ENCODE measurements at places on chromosomes 13 and 19. TPM values are rescaled to one million over a fixed set of nuclear protein-coding genes. Genes with fewer than 3 reads are reported as not detected.
A peak's percentile ranks its signal among the peaks of the same experiment; 100 is the strongest.

GRCh38 chr13:41842036-41842620, 118.8 kb downstream of the VWA8 start:
- H3K27me3 ChIP-seq, result no peaks in the 10 kb centered on the region
- peak; percentile 38 for DNase-seq
- H3K27ac ChIP-seq, result no peak overlapping the region
- no peaks in the 10 kb centered on the region for H3K36me3 ChIP-seq

DNA sequence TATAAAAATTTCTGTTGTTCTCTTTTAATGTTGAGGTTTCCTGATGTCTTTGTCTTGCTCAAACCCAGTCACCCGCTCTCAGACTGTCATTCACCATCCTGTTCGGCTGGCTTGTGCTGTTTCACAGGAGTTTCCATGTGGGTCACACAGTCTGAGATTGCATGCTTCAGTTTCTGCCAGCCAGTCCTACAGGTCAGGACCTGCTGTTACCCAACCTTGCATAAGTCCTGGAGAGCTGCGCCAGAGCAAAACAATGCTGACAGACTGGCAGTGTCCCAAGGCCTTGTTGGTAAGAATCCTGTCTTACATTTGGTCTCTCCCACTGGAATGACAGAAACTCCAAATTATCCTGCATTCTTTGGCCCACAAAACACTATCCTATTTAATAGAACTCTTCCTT, 340.0 kb upstream of the SLITRK5 start:
- H3K27me3 ChIP-seq, result no peaks in the 10 kb centered on the region
- H3K4me3 ChIP-seq, result no peak overlapping the region
- H3K27ac ChIP-seq, result no peak overlapping the region
- H3K36me3 ChIP-seq, result no peaks in the 10 kb centered on the region
- DNase-seq, result no peak

CYP4F8 gene
- not detected for total RNA-seq

DNA sequence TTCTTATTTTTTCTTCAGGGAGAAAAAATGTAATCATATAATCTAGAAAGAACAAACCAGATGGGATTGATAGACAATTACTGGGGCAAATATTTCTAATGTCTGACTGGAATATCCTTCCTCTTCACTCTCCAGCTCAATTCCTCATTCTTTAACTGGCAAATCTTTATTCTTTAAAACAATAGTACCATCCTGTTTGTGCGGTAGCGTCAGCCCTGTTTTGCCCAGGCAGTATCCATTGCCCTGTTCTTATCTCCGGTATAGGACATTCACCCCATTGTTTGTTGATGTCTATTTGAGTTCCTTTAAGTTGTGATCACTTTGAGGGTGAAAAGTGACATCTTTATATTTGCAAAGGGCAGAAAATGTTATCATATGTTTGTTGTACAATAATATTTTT, 185.4 kb downstream of the POSTN start:
- H3K4me1 ChIP-seq, result peaks cover 5% of the 10 kb centered on the region
- H3K4me3 ChIP-seq, result no peak overlapping the region
- no peak for DNase-seq
- H3K27me3 ChIP-seq, result no peaks in the 10 kb centered on the region
- H3K36me3 ChIP-seq, result no peaks in the 10 kb centered on the region

DNA sequence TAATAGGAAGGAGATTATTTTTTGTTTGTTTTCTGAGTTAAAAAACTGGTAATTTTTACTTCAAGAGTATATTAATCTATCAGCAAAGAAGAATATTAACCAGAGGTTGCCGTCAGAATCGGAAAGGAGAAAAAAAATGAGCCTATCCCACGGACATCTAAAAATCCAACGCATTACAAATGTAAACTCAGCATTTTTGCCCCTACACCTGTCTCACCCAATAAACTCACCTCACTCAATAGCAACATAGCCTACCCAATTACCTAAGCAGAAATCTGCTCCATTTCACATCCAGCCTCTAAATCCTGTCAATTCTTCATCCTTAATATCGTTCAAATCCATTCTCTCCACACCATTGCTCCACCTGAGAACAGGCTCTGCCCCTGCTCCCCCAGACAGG, 10.4 kb upstream of the DIAPH3 start:
- H3K27me3 ChIP-seq, result 0 out of 2 replicates have a peak, but pooled peaks cover 2% of the 10 kb centered on the region
- H3K36me3 ChIP-seq, result no peaks in the 10 kb centered on the region
- no peaks in the 10 kb centered on the region for H3K4me1 ChIP-seq
- no peak overlapping the region for H3K27ac ChIP-seq
- no peak for DNase-seq

GJA3 gene
- 3.6 TPM for total RNA-seq

DNA sequence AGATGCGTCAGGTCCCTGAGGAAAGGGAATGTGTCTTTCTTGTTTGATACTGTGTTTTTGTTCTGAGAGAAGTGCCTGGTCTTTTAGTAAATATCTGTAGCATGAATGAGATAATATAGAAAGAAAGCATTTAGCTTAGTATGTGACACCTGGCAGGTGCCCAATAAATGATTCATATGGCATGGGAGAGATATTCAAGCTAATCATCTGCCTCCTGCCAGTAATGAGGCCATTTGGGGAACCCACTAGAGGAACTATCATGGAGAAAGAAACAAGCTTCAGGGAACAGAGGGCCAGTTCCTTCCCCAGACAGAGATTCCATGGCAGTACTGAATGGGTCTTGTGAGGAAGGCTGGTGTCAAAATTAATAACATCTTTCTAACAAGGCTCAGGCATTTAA, 603.9 kb downstream of the DCT start:
- peak; percentile 82 for DNase-seq
- no peak overlapping the region for H3K4me3 ChIP-seq
- no peak overlapping the region for H3K27ac ChIP-seq
- H3K4me1 ChIP-seq, result peaks cover 3% of the 10 kb centered on the region
- H3K36me3 ChIP-seq, result peaks cover 2% of the 10 kb centered on the region
- no peaks in the 10 kb centered on the region for H3K27me3 ChIP-seq

PLEKHA4 gene
- 4.2 TPM for total RNA-seq

SERTAD3 gene
- 23.3 TPM for total RNA-seq

C19orf85 gene
- not detected for total RNA-seq

DNA sequence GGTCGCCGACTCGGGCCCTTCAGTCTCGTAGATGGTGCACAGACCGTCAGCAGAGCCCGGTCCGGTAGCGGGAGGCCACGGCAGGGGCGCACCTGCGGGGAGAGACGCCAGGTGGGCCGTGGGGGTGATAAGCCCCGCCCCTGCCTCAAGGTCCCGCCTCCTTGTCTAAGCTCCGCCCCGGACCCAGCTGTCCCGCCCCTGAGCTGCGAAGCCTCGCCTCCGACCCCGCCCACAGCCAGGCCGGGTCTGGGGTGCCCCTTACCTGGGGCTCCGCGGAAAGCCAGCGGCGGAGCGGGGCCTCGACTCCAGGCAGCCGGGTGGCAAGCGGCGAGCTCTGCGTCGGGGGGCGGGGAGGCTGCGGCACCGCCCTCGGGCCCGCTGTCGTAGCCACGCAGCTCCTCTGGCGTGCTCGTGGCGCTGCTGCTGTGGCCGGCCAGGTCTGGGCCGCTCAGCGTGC, 4.7 kb downstream of the PRR36 start:
- peaks cover 16% of the 10 kb centered on the region for H3K4me1 ChIP-seq
- no peak overlapping the region for H3K27ac ChIP-seq
- peak; percentile 28 for DNase-seq
- no peaks in the 10 kb centered on the region for H3K36me3 ChIP-seq
- peak overlapping the region; percentile 43 for H3K4me3 ChIP-seq

CEACAM16 gene
- total RNA-seq, result not detected

ESD gene
- total RNA-seq, result 108 TPM

CBY2 gene
- total RNA-seq, result not detected

- H3K36me3 ChIP-seq, result no peaks in the 10 kb centered on the region
- no peaks in the 10 kb centered on the region for H3K27me3 ChIP-seq
- no peak overlapping the region for H3K4me3 ChIP-seq
Measured at GRCh38 chr13:34064456-34065205, 246.7 kb downstream of the RFC3 start.

DLEU7 gene
- total RNA-seq, result not detected

GRCh38 chr13:33127009-33127551, 110.9 kb downstream of the KL start:
- no peaks in the 10 kb centered on the region for H3K27me3 ChIP-seq
- H3K27ac ChIP-seq, result peak overlapping the region; percentile 81
- H3K4me3 ChIP-seq, result no peak overlapping the region
- DNase-seq, result peak; percentile 65

GRCh38 chr13:25966086-25966485, 85.7 kb downstream of the SHISA2 start:
- H3K4me1 ChIP-seq, result no peaks in the 10 kb centered on the region
- H3K36me3 ChIP-seq, result no peaks in the 10 kb centered on the region
- no peaks in the 10 kb centered on the region for H3K27me3 ChIP-seq
- DNase-seq, result no peak

LIM2 gene
- total RNA-seq, result not detected

DNA sequence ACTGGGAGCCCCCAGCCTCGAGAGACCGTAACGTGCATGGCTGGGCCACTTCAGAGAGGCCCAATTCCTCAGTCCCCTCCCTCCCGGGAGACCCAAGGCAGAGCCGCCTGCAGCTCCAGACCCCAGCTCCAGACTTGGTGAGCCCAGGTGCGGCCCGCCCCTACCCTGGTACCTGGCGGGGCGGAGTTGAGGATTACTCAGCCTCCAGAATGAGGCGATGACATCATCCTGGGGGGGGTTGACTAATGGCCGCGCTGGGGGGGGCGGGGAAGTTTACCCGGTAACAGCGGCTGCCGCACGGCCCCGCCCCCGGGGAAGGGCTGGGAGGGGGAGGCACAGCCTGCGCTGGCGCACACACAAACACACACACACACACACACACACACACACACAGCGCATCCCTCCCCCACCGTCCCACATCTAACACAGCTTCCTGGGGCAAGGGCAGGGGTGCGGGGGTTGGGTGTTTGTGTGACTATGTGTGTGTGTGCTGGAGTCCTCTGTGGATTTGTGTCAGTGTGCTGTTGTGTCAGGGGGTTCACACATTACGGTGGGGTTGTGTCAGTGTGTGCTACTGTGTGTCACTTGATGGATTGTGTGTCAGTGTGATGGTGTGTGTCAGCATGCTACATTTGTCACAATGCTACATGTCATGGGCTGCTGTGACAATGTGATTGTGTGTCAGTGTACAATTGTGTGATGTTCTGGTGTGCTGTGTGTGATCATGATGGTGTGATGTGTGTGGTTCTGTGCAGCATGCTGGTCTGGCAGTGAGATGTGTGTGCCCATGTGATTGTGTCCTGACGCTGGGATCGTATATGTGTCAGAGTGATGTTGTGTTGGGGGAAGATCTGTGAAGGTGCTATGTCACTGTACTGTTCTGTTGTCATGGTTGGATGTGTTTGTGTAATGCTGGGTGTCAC, 10.3 kb upstream of the BBC3 start:
- H3K4me1 ChIP-seq, result peaks cover 26% of the 10 kb centered on the region
- H3K27me3 ChIP-seq, result no peaks in the 10 kb centered on the region
- no peak overlapping the region for H3K4me3 ChIP-seq

TMEM150B gene
- total RNA-seq, result not detected

DNA sequence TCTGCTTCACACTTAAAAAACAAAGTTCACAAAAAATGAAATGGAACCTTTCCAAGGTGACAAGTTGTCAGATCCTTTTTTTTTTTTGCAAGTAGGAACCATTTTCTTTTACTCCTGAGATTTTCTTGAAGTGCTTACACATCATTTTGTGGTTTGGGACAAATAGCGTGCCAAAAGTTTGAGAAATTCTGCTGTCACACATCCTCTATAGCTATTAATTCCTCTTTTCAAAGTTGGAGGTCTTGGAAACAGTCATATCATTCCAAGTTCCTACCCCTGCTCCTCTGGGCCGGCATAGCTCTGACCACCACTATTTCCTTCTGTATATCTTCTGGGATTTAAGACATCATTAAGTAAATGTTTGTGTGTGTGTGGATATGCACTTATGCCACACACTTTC, 421.6 kb upstream of the SLC10A2 start:
- no peak overlapping the region for H3K27ac ChIP-seq
- H3K36me3 ChIP-seq, result no peaks in the 10 kb centered on the region
- no peaks in the 10 kb centered on the region for H3K27me3 ChIP-seq
- no peaks in the 10 kb centered on the region for H3K4me1 ChIP-seq

CDC37 gene
- 248 TPM for total RNA-seq

GRCh38 chr13:27355894-27356293, 68.5 kb upstream of the GTF3A start:
- no peaks in the 10 kb centered on the region for H3K36me3 ChIP-seq
- no peak overlapping the region for H3K4me3 ChIP-seq
- no peak for DNase-seq
- H3K27me3 ChIP-seq, result no peaks in the 10 kb centered on the region
- peaks cover 22% of the 10 kb centered on the region for H3K4me1 ChIP-seq

ELSPBP1 gene
- not detected for total RNA-seq

- H3K4me1 ChIP-seq, result no peaks in the 10 kb centered on the region
- DNase-seq, result no peak
- peaks cover 60% of the 10 kb centered on the region for H3K36me3 ChIP-seq
- no peak overlapping the region for H3K27ac ChIP-seq
Measured at GRCh38 chr19:10921910-10922637, 6.4 kb downstream of the YIPF2 start.

DNA sequence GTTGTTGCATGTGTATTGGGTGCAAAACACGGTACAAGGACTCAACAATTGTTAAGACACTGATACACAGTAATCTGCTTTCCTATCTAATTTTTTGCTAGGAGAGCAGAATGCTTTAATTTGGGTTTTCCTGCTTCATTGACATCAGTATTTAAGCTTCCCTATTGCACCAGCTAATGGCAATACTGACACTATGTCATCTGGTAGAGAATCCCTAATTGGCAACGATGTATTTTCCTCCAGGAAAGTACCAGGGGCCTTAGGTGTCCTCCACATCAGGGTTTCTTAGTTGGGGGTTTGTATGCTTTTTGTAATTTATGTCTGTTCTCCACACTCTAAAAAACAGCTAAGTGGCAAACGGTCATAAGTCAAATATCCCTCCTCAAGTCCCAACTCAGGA, 76.5 kb upstream of the FRY start:
- H3K27ac ChIP-seq, result no peak overlapping the region
- DNase-seq, result no peak
- H3K4me1 ChIP-seq, result peaks cover 11% of the 10 kb centered on the region

GRCh38 chr13:75566658-75567057, 17.1 kb downstream of the UCHL3 start:
- H3K27me3 ChIP-seq, result no peaks in the 10 kb centered on the region
- no peak overlapping the region for H3K4me3 ChIP-seq
- H3K36me3 ChIP-seq, result peaks cover 6% of the 10 kb centered on the region
- no peak overlapping the region for H3K27ac ChIP-seq
- DNase-seq, result peak; percentile 71

METTL21C gene
- not detected for total RNA-seq

- H3K27me3 ChIP-seq, result no peaks in the 10 kb centered on the region
- no peak overlapping the region for H3K4me3 ChIP-seq
- 0 out of 2 replicates have a peak, but pooled peaks cover 3% of the 10 kb centered on the region for H3K36me3 ChIP-seq
- H3K4me1 ChIP-seq, result no peaks in the 10 kb centered on the region
- no peak overlapping the region for H3K27ac ChIP-seq
- no peak for DNase-seq
Measured at GRCh38 chr19:4868286-4868834, 893 bp upstream of the PLIN3 start.

GRCh38 chr19:47230921-47231214, at the start of gene BBC3:
Gene BBC3 (minus strand): TSS chr19:47231199. CDS start chr19:47228431, 2,768 bp downstream.
- no peaks in the 10 kb centered on the region for H3K36me3 ChIP-seq
- peaks cover 25% of the 10 kb centered on the region for H3K4me1 ChIP-seq
- no peak for DNase-seq
- peak within 1 kb of the TSS; percentile 97 for H3K27ac ChIP-seq
- H3K27me3 ChIP-seq, result no peaks in the 10 kb centered on the region

DNA sequence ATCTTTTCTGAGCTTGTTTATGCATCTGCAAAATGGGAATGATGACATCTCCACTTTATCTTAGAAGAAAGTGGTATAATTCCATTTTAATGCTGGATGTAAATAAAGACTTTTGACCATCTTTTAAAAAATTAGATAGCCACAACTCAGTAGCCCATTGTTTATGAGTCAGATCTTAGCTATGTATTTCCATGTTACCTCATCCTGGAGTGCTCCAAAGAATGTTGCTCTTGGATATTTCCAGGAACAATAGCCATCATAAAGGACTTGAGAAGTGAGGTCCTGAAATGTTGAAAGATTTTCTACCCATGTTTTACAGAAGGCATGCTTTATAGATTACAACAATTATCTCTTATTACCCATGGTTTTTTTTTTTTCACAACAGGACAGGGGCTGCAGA, 229.3 kb upstream of the EDNRB start:
- H3K27me3 ChIP-seq, result no peaks in the 10 kb centered on the region
